ENCODE measurements at places on chromosomes 3 and 15.

- no peak for DNase-seq
These were observed 8.2 kb downstream of the PLOD2 start for GRCh38 chr3:146152834-146153233.

- DNase-seq = no peak
These were observed 129.9 kb upstream of the ABI3BP start for GRCh38 chr3:101123081-101123480.

DNA sequence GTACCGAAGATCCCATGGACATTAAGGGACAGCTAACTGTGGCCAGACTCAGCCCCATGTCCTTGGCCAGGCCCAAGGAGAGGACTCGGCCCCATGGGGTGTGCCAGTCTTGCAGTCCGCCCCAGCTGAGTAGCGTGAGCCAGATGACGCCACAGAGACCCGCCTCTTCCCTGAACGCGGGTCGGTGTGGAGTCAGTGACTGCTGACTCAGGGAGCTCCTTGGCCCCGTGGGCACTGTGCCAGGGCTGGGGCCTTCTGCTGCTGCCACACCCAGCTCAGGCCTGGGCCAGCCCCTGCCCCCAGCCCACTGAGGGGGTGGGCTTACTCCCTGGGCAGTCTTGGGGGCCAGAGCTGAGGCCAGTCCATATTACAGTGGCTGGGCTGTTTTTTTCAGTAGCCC, 52.8 kb downstream of the PLXNA1 start:
- no peak for DNase-seq

DNA sequence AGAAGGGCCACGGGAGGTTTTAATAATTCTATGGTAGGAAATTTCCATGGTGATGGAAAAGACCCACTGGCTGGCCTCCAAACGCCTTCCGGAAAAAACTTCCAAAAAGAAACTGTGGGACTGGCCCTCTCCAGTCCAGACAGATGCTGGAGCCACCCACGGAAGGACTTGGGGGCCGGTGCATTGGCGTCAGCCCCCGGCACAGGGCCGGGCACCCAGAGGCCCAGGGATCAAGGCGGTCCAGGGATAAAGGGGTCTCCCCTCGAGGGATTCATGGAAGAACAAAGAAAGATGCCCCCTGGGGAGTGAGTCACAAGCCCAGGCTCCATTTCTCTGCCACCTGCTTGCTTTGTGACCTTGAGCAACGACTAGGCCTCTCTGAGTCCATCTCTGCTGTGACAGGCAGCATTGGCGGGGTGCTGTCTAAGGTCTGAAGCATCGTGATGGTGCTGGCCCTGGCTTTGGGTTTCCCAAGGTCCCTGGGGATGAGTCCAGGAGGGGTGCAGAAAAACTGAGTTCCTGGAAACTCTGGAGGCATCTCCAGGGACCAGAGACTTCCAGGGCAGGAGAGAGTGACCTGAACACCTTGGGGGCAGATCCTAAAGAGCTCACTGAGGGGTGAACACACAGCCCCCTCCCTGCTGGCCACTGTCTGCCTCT, 21.6 kb downstream of the ATP2B2 start:
- no peak for DNase-seq

GRCh38 chr3:129017484-129017899, 16.4 kb downstream of the EFCC1 start:
- no peak for DNase-seq

GRCh38 chr3:126433105-126433430, 38.4 kb downstream of the CFAP100 start:
- DNase-seq = no peak

DNA sequence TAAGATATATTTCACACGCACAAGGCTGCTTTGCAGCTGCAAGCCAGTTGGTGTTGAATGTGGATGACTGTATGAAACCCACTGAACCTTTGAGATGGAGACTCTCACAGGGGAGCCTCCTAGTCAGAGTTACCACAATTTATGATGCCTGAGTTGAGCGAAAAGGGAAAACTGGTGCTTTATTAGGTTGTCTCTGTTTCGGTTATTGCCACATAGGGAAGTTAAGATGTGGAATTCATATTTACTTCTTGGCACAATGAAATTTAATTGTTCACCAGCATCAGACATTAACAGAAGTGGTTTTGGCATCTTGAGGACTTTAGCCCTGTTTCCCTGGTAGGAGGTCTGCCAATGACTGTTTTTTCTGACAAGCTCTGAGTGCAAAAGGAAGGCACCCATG, 358.2 kb downstream of the SQOR start:
- no peak for DNase-seq

DNA sequence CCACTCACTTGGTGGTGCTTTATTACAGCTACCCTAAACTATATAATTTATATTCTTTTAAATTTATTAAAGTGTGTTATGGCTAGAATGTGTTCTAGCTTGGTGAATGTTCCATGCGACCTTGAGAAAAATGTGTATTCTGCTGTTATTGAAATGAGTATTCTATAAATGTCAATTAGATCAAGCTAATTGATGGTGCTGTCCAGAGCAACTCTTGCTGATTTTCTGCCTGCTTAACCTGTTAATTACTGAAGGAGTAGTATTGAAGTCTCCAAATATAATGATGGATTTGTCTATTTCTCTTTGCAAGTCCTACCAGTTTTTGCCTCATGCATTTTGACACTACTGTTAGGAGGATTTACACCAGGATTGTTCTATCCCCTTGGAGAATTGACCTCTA, 3.2 kb upstream of the TEX9 start:
- no peak for DNase-seq

DNA sequence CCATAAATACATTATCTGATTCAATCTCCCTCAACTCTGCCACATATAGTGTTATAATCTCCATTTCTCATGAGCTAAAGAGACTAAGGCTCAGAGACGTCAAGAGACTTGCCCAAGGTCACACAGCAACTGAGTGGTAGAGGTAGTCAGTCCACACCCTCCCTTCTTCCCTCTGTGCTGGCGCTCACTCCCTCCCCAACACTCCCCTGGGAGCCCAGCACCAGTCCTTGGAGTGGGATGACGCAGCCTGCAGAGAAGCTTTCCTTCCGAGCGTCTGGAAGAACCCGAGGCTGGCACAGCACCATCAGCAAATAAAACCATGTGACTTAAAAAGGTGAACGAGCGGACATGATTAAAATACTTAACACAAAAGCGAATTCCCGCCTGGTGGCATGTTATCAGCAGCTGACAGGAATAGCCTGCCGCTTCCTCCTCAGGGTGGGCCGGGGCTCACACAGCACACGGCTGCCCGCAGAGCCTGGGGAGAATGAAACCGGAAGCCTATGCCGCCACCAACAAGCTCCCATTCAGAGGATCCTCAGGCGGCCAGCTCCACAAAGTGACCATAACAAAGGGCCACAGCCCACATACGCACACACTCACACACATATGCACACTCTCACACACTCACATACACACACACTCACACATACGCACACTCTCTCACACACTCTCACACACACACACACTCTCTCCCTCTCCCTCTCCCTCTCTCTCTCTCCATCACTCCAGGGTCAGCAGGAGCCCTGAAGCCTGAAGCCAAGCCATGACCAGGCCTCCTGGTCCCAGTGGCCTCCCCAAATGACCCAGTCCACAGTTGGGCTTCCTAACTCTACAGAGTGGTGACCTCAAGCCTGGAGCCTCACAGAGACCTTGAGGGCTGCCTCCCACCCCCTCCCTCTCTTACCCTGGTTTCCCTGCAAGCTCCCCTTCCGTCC, 120.5 kb downstream of the XXYLT1 start:
- no peak for DNase-seq

- no peak for DNase-seq
These were observed 256.4 kb downstream of the FAM43A start for GRCh38 chr3:194941956-194942511.

DNA sequence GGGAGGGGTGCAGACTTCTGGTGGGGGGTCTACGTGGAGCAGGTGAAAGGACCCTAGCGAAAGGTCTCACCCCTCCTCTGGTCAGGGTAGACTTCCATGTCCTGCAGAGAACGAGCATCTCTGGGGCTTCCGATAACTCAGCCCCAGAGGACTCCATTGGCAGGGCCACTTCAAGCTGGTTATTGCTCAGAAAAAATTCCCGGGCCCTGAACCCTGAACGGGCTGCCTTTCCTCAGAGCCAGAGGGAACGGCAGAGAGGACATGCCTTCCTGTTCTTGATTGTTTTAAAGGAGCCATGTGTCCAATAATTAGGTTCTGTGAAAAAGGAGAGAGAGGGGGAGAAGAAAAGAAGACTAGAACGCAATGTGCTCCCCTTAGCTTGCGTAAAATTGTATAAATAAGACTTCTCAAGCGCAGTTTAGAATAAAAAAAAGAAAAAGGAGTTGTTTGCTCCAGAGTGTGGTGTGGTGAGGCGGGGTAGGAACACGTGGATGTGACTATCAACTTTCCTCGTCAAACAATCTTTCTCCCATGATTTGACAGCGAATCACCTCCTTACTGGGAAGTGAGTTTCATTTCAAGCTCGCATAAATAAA, 193.4 kb upstream of the UBE2E1 start:
- no peak for DNase-seq

GRCh38 chr3:126013751-126014156, 44.8 kb downstream of the ROPN1B start:
- no peak for DNase-seq

DNA sequence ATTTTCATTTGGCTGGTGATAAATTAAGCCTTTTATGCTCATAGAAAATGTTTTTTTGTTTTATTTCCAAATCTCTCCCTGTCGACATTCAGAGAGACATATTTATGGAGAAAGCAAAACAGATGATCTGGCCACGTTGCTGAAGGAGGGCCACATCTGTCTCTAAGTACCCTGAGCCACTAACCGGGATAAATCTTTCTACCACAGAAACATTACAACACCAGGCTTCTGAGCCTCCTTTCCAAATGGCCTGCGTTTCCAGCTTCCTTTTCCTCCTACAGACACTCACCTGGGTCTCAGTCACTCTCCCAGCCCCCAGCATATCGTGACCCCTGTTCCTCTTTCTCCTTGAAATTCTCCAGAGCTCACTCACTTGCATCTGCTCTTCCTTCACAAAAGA, 161.0 kb downstream of the ARRDC4 start:
- no peak for DNase-seq

- DNase-seq = peak; percentile 87
These were observed at the start of gene RASGRP1 for GRCh38 chr15:38564557-38565286. RASGRP1 (minus strand) TSS chr15:38564814; CDS start chr15:38564628, 186 bp downstream.

DNA sequence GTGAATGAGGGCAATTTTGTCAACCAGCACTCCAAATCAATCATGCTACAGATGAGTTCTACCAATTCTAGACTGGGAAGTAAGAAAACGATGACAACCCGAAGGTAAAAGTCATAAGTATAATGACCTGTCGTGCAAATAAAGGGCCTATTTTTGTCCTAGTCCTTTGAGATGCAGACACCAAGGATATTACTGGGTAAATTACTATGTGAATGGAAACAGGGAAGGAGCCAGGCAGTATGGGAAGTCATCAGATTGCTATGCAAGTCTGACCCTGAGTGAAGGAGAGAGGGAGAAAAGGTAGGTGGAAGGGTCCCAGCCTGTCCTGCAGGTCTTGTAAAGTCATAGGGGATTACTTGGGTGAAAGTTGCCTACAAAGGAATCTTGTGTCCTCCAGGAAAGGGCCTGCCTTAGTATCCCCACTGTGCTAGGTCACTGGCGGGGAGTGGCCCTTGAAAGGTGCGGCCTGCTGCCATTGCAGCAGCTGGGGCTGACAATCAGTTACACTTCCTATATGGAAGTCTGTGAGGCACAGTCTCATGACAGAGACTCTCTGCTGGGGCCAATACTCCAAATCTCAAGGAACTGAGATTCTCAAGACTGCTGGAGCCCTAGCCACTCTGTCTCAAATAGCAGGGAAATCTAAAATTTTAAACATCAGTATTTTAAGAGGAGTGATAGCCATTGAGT, 149.9 kb upstream of the SLC2A2 start:
- DNase-seq = no peak
